ENCODE measurements at places on chromosomes 5 and 9.

GRCh38 chr9:95791286-95791685 is 84.2 kb upstream of the ERCC6L2 start:
- no peak for DNase-seq

DNA sequence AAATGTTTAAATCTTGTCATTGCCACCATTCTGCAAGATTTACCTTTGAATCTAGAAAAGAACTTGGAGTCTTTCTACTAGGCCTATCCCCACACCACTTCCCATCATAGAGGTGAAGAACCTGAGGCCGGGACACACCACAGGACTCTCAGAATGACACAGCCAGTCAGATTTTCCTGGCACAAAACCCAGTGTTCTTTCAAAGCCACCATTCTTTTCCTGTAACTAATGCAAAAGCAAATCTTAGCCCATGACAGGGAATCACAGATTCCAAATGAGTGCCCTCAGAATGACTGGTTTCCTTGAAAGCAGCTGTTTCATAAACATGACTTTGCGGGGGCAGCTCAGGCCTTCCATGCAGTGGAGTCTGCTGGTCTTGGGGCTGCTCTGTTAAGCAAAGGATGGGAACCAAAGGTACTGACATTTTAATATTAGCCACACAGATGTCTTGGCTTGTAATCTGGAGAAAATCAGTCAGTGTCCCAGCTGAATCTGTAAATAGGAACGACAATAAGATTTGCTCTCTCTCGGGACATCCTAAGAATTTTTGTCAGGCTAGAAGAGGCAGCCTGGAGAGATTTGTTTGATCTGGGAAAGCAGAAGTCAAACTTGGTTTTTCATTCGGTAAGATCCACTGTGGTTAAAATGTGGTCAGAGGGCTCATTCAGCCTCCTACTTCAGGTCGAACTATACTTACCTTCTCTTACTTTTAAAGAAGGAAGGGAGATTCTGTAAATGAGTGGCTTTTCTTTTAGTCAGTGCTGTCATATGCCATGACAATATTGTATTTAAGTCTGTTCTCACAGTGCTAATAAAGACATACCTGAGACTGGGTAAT is 115.1 kb downstream of the PALM2AKAP2 start:
- DNase-seq: no peak

- no peak for DNase-seq
These were observed 50.3 kb downstream of the MAN2A1 start for GRCh38 chr5:109739741-109740728.

GRCh38 chr9:101477736-101478135 is 42.2 kb upstream of the ALDOB start:
- no peak for DNase-seq

DNA sequence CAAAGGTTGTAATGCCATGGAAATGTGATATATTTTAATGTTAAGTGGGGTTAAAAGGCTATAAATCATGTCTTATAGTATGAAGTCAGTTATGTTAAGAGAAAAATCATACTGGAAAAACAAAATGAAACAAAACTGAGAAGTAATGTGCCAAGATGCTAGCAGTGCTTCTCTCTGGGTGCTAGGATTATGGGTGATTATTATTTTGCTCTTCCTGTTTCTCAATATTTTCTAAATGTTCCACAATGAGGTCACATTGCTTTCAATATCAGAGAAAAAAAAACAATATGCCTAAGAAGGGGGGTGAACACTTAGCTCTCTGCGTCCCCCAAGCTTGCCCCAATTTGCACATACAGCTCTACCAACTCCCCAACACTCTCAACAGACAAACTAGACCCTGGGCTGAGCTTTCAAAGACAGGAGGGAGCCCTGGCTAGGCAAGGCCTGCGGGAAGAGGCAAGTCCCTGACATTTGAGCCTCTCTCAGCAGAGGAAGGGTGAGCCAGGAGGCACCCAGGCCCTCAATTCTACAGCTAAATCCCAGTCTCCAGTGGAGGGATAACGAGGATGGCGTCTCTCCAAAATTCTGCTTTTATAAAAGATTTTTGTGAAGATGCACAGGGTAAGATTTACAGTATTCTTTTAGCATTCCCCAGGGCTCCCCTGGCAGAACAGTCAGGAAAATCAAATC is 24.4 kb downstream of the WHRN start:
- no peak for DNase-seq

DNA sequence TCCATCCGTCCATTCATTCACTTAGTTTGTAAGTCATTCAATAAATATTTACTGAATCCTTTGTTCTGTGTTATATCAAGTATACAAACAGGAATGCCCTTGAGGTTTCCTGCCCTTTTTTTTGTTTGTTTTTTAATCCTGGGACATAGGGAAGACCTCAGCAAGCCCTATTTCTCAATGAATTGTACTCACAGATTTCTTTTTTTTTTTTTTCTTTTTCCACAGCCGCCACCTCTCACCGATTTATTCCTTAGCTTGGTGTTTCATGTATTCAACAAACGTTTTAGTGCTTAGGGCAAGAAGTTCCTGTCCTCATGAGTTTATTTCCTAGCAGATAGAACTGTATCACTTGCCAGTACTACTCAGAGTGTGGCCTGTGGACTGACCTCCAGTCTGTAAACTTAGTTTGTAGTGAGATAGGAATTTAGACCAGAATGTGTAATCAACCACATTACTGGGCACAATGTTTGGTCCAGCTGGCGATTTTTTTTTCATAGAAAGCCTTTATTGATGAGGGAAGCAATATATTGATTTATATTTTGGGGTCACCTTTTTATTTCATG is 35.4 kb upstream of the C5orf47 start:
- no peak for DNase-seq

- DNase-seq: no peak
These were observed 1045.4 kb downstream of the DTWD2 start for GRCh38 chr5:117942861-117943519.

DNA sequence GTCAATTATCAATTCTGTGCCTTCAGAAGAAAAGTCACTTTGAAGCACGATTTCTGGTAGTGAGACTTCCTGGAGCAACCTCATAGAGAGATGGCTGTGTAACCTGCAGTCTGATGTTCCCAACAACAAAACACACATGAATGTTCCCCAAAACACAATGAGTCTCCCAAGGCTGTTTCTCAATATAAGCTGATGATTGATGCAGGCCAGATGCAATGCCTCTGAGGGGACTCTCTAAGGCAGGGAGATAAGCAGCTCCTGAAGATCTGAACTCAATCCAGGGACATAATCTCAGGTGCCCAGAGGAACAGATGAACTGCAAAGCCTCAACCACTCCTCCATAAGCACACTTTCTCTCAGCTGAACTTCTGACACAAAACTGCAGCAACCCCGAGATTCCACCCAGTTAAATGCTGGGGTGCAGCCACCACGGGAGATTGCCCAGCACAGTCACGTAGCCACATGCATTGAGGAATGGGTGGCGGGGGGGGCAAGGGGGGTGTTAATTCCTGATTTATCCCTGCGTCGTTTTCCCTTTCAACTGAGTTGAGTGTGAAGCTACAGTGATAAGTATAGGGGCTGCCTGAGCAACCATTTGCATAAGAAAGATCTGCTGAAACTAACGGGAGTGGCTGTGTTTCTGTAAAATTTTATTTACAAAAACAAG is 122.7 kb upstream of the RASEF start:
- no peak for DNase-seq

DNA sequence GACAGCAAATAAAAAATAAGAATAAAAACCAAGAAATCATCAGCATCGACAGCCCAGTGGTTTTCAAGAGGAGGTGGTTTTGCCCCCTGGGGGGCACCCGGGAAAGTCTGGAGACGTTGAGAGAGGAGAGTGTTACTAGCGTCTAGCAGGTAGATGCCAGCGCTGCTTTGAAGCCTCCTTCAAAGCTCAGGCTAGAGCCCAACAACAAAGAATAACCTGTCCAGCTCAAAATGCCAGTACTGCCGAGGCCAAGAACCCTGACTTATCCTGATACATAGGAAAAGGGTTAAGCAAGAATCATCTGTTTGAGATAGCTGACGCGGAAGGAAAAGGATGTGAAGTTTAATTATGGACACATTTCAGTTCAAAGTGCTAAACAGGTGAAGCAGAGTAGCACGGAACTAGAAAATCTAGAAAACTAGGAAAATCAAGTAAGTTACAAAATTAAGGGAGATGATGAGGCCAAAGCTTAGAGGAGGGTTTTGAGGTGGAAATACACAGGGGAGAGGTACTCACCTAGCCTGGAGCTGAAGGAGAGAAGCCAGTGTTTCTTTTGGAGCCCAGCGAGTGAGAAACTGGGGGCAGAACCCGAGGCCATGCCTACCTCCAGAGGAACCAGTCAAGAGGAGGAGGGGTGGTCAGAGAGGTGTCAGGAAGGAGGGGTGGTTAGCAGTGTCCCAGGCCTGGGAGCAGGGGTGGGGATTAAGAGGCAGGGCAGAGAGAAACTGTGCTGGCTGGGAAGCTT is 121.0 kb upstream of the RETREG1 start:
- DNase-seq: no peak

DNA sequence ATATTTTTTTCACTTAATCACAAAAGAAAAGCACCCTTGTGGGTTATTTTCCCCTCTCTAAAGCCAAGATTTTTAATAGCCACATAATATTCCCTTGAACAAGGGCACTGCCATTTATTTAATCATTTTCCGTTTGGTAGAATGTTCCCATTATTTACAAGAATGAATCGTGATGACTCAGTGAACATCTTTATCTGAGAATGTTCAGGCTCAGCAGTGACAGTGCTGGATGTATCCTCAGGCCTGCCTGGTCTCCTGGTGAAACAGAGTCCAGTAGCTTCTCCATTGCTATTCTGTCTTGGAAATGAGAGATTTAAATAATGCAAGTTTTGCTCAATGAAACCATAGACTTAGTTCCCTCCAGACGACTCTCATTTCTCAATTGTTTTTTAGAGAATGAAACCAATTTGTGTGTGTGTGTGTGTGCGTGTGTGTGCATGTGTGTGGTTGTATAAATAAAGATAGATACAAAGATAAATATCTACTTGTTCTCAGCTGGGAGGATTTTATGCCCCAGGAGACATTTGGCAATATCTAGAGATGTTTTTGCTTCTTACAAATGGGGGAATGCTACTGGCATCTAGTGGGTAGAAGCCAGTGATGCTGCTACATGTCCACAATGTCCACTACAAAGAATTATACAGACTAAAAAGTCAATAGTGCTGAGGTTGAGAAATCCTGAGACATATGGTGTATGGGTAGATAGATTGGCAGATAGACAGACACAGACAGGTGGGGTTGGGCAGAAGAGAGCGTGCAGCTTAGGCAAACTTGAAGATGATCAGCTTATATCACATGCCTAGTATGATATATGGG is 55.0 kb downstream of the PAPPA start:
- DNase-seq: no peak

- no peak for DNase-seq
These were observed 208.6 kb downstream of the EPB41L4A start for GRCh38 chr5:112210430-112211005.

DNA sequence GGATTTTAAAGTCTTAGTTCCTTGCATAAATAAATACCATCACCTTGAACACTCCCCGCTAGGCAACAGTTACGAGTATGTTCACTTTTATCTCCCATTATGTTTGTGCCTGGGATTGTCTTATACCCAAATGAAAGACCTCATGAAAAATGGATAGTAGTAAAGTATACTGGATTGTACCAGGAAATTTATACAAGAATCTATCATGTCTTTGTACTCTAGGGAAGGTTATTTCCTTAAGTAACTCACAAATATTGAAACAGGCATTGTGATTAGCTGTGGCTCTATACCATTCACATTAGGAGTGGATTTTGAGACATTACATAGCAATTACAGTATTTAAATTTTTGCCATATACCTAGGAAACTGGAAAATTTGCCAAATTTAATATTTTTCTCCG is 24.0 kb downstream of the NFIB start:
- DNase-seq: no peak

DNA sequence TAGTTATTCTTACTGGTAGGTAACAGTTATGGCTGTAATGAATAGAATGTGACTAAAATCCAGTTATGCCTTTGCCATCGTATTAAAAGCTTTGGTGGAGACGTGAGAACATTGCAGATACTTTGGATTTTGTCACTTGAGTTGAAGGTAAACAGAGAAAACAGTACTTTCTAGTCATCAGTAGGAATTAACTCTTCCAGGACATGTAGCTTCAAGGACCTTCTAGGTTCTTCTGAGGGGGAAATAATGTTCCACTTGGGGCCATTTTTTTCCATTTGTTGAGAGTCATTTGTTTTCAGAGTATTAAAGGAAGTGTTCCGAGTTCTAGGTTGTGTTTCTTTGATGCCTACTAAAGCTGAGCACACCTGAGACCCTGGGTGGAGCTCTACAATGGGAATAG is 6.1 kb downstream of the TJP2 start:
- DNase-seq: no peak

GRCh38 chr9:123568691-123569688 is 213.0 kb downstream of the CRB2 start:
- DNase-seq: no peak

- no peak for DNase-seq
These were observed 42.8 kb downstream of the TEK start for GRCh38 chr9:27151693-27152404.

Data from naive thymus-derived CD8-positive, alpha-beta T cell (primary cell).